HCEC 1CT (cell line): ENCODE measurements at places on chromosomes 2 and 18.

DNA sequence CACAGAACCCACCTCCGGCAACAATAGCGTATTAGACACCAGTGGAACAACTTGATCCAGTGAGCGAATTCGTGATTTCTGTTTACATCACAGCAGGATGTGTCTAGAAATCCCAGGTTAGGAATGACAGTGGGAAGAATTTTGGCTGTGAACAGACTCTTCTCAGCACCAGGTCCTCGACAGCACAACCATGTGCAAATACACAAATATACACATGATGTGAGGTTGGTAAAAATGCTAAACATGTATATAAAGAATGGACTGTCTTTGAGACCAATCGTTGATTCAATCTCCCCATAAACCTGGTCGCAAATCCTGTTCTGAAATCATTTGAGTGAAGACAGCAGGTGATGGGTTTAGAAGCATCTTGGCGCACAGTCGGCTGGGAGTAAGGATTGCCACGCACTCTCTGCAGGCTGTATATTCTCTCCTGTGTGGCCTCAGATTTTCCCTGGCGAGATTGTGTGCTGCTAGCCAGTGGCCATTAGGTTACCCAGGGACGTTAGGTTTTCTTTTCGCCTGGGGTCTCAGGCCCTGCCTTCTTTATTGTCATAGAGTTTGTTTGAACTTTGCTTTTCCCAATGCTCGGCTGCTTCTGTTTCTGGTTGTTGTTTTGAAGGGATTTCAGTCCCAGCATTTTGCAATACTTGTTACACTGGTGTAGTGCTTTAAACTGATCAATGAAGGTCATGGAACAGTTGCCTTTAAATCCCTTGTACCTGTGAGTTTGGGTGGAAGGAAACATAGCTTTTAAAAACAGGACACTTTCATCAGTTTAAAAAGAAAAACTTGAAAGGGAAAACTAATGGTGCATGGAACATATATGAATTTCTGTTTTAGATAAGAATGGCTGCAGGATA lies 147.3 kb downstream of the ALPK2 start:
- no peak for DNase-seq

- no peak for DNase-seq
Observed at GRCh38 chr2:149953627-149954026, 366.1 kb upstream of the MMADHC start.

DNA sequence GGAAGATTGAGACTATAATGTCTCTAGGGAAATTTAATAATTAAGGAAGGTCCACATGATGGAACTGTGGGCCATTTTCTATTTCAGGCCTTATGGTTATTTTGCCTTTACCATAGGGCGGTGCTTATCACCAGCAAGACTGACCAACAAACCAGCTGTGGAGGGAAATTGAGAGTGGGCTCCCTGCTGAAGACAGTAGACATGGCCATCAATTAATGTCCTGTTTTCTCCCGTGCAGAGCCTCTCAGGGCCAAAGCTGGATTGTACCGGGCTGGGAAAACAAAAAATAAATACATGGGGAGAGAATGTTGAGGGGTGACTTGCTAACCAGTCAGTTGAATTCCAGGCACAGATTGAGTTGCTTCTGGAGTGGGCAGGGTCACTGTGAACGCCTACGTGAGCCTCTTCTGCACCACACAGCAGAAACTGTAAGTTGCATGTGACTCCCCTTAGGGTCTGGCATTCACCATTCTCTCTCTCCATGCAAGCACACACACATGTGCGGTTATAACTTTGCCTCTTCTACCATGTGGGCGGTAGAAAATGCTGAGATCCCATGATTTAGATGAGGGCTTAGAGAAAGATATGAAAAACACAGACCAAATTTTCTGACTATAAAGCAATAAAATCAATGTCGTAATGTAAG lies 128.5 kb downstream of the COPS8 start:
- no peak for DNase-seq

DNA sequence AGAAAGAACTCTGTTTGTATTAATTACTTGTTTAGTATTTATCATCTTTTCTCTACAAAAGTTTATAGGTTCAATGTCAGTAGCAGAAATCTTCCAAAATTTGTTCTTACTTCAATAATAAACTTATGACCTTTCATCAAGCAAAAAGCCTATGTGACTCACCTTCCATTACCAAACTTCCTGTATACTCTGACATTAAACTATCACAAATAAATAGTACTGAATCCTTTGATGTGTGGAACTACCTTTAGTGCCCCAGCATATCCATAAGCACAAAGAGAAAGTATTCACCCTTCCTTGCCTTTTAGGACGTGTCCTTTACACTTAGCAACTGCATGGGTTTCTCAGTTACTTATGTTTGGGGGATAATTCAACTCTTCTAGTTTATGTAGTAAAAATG lies 166.0 kb downstream of the EHBP1 start:
- no peak for DNase-seq
